ENCODE measurements at places on chromosomes 2 and 18.
A peak's percentile ranks its signal among the peaks of the same experiment; 100 is the strongest.

- peak; percentile 60 for DNase-seq
Observed at GRCh38 chr2:11746807-11747459, 501 bp downstream of the LPIN1 start.

DNA sequence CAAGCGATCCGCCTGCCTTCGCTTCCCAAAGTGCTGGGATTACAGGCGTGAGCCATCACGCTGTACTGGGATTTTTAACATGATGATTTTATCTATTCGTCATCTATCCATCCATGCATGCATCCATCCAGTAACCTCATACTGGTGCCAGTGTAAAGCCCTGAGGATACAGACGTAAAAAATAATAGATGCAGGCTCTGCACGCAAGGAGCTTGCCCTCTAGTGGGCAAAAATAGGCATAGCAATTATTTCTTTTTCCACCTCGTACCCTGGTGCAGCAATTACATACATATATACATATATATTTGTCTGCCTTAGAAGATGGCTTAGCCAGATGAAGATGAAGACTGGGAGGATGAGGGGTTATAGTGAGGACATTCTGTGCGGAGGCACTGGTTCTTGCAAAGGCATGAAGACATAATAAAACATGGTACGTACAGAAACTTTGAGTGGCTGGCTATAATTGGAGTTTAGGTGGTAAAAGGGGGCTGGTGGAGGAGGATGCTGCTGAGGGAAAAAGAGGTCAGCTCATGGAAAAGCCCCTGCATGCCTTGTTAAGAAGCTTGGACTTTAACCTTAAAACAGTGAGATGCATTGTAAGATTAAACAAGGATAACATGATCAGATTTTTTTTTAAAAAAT is 19.6 kb upstream of the RPIA start:
- DNase-seq: peak; percentile 49

DNA sequence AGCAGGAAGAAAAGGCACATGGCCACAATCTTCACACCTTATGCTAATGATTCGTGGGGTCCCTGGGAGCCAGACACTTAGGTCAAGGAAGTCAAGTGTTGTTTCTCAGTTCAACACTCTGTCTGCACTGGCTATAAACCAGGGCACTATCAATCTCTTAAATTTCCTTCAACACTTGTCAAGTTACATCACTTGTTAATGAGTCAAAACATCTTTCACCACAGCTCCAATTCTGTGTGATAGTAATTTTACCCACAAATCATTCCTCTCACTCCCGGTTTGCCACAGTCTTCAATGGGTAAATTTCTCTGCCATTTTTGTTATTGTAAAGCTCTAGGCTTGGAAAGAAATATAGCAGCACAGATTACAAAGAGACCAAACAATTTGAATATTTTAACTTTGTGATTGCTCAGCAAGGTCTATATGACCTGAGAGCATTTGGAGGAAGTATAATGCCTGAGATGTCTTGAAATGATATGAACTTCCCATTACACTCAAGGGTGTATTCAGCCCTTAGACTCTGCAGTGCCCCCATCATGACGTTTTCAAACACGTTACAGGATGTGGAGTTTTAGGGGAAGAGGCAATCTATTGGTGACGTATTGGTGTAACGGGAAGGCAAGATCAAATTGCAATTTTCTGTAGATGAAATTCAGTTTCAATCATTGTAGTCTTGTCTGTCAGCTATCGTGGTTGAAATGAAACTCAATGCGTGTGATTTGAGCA is 78.7 kb downstream of the ICOS start:
- no peak for DNase-seq

DNA sequence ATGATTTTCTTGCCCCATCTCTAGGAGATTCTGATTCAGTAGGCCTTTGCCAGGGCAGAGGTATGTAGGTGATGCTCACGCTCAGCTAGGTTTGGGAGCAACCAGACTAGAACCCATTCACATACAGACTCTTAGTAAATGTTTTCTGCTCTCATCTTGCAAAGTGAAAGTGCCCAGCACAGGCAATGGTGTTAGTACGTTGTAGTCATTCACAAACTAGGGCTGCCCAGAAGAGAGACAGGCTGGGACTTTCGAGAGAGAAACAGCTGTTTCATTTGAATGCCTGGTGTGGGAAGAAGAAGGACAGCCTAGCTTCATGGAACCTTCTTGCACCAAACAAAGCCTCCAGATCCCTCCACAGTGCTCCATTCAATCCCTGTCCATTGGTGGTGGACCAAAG is 19.4 kb downstream of the DDX18 start:
- DNase-seq: no peak

- DNase-seq: no peak
Observed at GRCh38 chr2:54855434-54855833, 132.0 kb downstream of the EML6 start.

GRCh38 chr2:127560201-127560930 is 24.9 kb downstream of the MYO7B start:
- no peak for DNase-seq

DNA sequence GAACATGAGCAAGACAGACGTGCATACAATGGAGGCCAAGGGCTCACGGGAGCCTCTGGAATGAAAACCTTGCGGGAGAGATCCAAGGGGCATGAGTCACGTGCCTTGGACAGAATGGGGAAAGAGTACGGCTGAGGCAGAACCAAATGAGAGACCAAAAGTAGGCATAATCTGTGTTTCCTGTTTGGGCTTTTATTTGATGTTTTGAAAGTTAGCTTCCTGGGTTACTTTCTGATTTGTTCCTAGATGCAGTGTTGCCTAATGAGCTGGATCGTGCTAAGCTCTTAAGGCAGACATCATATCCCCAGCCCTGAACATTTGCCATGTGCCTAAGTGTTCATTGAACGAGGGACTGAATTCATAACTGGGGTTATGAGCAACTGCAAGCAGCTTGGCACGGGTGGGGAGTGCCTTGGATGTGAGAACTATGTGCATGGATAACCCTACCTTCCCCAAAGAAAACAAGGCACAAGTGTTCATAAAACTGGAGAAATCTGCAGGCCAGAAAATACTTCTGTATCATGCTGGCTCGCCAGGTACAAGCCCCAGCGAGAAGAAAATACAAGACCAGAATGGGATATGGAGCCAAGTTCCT is 60.3 kb upstream of the RPL31 start:
- DNase-seq: no peak

GRCh38 chr18:32152705-32153448 is 37.0 kb upstream of the MEP1B start:
- DNase-seq: no peak

- DNase-seq: no peak
Observed at GRCh38 chr2:181431674-181432073, 25.5 kb upstream of the ITGA4 start.

All from NCI-H69 (cell line).